Epithelial cell of alveolus of lung (primary cell): ENCODE measurements at places on chromosomes 16 and 17. TPM values are rescaled to one million over a fixed set of nuclear protein-coding genes. Genes with fewer than 3 reads are reported as not detected.

The HOXB2 gene
- total RNA-seq: 28.7 and 38.7 TPM in 2 replicates

The PYY gene
- 0.13 TPM in 1 of 2 replicates, not detected in the other for total RNA-seq

The ARRB2 gene
- total RNA-seq: 8.4 and 14.3 TPM in 2 replicates

The FAM171A2 gene
- total RNA-seq: 7.9 and 23.6 TPM in 2 replicates

The DNAH17 gene
- 0.08 TPM in 1 of 2 replicates, not detected in the other for total RNA-seq

The GPR142 gene
- not detected in 2 replicates for total RNA-seq

The NTN3 gene
- 0.13 and 1.2 TPM in 2 replicates for total RNA-seq

The HLF gene
- total RNA-seq: 0.16 TPM in 1 of 2 replicates, not detected in the other

The SULT1A1 gene
- 0.96 and 3.6 TPM in 2 replicates for total RNA-seq

The TXNDC17 gene
- 148 and 248 TPM in 2 replicates for total RNA-seq

The TBX2 gene
- 38.9 and 324 TPM in 2 replicates for total RNA-seq

The IRX5 gene
- 1.3 TPM in 1 of 2 replicates, not detected in the other for total RNA-seq

The DNAI2 gene
- total RNA-seq: not detected in 2 replicates

The MYCBPAP gene
- total RNA-seq: 0.78 and 0.80 TPM in 2 replicates

The ZPBP2 gene
- total RNA-seq: not detected in 2 replicates

The VAC14 gene
- 35.6 and 46.7 TPM in 2 replicates for total RNA-seq

The DCAF7 gene
- total RNA-seq: 34.0 and 48.1 TPM in 2 replicates

The CHST5 gene
- not detected in 2 replicates for total RNA-seq

The CENPX gene
- 29.1 and 76.7 TPM in 2 replicates for total RNA-seq

The GPRC5C gene
- 6.7 and 11.2 TPM in 2 replicates for total RNA-seq

The APOBR gene
- total RNA-seq: not detected in 2 replicates

The C17orf67 gene
- total RNA-seq: 0.78 TPM in 1 of 2 replicates, not detected in the other

The MPP2 gene
- 3.9 and 5.7 TPM in 2 replicates for total RNA-seq

The TTYH2 gene
- 5.0 and 6.0 TPM in 2 replicates for total RNA-seq

The NAGPA gene
- 12.0 and 25.2 TPM in 2 replicates for total RNA-seq

The TBC1D3G gene
- not detected in 2 replicates for total RNA-seq

The ACSM3 gene
- total RNA-seq: 0.78 and 2.2 TPM in 2 replicates

The CA4 gene
- total RNA-seq: not detected in 2 replicates

The SLC7A5 gene
- 17.7 and 116 TPM in 2 replicates for total RNA-seq

The CDK5R1 gene
- 1.4 and 2.1 TPM in 2 replicates for total RNA-seq

The IL34 gene
- total RNA-seq: 1.1 and 1.7 TPM in 2 replicates

The USP6 gene
- total RNA-seq: 0.24 TPM in 1 of 2 replicates, not detected in the other

The TP53TG3B gene
- not detected in 2 replicates for total RNA-seq

The BMERB1 gene
- total RNA-seq: 22.5 and 47.7 TPM in 2 replicates
